ENCODE measurements at places on chromosomes 2 and 18.

- no peak for DNase-seq
Observed at GRCh38 chr2:190859347-190860297, 21.0 kb upstream of the GLS start.

- peak; percentile 77 for DNase-seq
Observed at GRCh38 chr18:58204776-58205442, 160.9 kb downstream of the NEDD4L start.

GRCh38 chr2:16638946-16639345, 26.7 kb downstream of the CYRIA start:
- peak; percentile 49 for DNase-seq

DNA sequence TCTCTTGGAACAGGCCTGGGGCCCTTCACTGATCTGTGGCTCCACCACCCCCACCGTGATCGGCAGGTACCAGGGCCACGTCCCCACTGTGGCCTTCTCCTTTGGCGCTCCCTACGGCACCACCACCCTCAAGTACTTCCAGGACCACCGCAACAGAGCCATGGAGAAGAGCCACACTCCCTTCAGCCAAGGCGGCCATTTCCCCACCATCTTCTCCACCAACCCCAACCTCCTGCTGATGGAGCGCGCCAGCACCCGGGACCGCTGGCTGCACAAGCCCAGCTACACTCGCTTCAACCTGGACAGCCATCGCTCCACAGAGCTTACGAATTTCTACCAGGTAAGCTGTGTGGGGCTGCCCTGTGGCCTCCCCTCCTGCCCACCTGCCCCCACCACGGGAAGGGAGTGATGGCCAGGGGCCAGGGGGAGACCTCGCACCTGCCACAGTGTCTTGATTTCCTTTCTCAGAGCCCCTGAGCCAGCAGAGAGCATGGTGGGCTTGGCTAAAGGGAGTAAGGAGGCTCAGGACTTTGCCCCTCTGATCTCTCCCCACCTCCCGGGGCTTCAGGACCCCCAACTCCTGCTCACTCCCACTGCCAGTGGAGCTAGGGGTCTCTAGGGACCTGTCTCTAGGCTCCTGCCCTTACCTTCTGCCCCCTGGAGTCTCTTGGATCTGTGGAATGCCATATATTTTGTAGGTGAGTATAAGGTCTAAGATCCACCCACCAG, 65.2 kb downstream of the CIB4 start:
- no peak for DNase-seq

DNA sequence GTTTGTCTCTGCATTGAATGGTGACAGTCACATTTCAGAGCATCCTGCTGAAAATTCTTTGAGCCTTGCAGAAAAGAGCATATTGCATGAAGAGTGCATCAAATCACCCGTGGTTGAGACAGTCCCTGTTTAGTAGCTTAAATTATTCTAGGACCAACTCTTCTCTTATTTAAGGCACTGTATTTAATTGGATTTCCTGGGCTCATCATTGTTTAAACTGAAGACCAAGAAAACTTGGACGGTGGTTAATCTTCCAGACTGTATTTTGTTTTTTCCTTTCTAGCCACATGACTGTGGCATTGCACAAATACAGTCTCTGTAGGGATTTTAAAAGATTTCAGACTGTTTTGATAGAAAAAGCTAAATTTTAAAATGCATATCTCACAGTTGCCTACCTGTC, 114.4 kb downstream of the GALNT3 start:
- no peak for DNase-seq

- DNase-seq: peak; percentile 3
Observed at GRCh38 chr18:21191596-21192307, 50.3 kb upstream of the GREB1L start.

DNA sequence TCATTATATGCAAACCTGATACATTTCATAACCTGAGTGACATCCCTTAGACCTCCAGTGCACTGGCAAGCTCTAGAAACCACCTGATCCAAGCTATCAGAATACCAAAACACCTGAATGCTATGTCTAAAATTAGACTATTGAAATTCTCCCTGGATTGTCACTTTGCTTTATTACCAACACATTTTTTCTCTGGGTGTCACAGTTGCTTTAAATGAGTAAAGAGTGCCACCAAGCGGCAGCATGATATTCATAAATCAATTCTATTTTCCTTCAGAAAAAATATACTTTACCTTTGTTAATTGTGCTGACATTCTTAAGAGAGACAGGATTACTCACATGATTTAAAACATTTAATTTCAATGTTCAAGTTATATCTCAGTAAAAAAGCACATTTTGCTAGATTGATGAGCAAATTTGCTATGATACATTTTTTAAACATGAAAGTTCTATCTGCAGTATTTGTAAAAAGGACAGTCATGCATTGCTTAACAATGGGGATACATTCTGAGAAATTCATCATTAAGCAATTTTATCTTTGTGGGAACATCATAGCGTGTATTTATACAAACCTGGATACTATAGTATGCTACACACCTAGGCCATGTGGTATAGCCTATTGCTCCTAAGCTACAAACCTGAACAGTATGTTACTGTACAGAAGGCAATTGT, 338.4 kb upstream of the SLC39A10 start:
- peak; percentile 63 for DNase-seq

GRCh38 chr2:168643979-168644378, 158.5 kb upstream of the NOSTRIN start:
- DNase-seq: no peak
